Stimulated activated CD4-positive, alpha-beta T cell treated with anti-CD3 and anti-CD28 coated beads, Interleukin-2, amount 100 ng/mL, for 24 hours (primary cell): ENCODE measurements at places on chromosomes 6 and 20.

DNA sequence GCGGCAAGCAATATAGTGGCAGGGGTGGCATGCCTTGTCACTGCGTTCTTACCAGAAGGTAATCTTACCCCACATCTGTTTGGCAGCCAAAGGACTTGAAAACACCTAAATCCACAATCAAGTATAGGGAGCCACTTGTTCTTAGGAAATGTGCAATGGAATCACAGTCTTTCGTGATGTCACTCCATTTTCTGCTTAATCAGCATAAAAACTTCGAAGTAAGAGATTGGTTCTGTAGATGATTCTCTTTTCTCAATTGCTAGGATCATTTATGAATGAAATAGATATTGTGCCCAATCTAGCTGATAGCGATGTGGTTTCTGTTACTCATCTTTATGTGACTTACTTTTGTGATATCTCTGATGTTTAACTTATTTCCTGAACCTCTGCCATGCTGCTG lies 89.0 kb downstream of the SLC22A3 start:
- DNase-seq: no peak

- no peak for DNase-seq
These were observed 109.1 kb downstream of the FAM50B start for GRCh38 chr6:3958255-3958654.

DNA sequence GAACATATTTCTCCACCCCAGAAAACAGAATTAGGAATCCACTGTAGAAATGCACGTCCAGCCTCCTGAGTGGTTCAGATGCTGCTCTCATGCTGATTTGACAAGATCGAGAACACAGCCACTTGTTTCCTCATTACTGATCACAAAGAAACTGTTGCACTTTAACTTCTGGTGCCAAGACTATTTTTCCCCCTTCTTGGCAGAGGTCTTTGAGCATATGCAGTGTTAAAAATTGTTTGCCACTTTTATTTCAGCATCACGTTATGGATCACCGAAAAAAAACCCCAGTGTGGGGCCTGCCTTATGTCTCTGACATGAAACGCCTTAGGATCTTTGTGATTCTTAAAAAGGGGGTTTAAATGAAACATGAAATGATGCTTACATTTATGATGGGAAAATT lies 1066.9 kb downstream of the KIF16B start:
- no peak for DNase-seq

DNA sequence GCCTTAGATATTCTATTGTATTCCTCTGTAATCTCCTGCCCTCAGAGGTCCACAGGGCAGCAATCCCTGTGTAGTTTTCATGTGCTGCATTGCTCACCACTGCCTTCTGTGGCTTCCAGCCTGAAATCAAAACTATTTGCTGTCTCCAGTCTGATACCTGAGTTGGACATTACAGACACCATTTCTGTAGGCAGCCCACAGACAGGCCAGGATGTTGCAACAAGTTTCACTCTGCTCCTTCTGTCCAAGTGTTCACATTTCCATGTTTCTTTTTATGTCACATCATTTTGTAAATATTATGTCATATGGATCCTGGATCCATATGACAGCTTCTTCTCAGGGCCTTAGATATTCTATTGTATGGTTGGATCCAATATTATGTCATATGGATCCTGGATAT lies 21.7 kb downstream of the ECI2 start:
- DNase-seq: no peak

- DNase-seq: no peak
These were observed 5.1 kb downstream of the RING1 start for GRCh38 chr6:33213166-33213988.

DNA sequence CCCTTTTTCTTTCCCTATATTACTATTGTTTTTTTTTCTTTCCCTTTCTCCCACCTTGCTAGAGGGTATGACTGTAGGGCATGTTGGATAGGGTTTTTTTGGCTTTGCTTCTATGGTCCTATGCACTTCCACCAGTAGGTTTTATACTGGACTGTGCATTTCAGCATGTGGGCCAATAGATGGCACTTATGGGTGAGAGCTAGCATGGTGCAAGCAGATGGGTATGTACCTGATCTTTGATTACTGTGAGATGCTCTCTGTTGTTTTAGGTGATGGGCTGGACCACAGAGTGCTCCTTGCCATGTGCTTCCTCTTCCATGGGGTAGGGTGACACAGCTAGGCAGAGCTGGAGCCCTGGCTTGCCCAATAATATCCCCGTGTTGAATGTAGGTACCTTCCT lies 128.5 kb upstream of the CHD6 start:
- no peak for DNase-seq

DNA sequence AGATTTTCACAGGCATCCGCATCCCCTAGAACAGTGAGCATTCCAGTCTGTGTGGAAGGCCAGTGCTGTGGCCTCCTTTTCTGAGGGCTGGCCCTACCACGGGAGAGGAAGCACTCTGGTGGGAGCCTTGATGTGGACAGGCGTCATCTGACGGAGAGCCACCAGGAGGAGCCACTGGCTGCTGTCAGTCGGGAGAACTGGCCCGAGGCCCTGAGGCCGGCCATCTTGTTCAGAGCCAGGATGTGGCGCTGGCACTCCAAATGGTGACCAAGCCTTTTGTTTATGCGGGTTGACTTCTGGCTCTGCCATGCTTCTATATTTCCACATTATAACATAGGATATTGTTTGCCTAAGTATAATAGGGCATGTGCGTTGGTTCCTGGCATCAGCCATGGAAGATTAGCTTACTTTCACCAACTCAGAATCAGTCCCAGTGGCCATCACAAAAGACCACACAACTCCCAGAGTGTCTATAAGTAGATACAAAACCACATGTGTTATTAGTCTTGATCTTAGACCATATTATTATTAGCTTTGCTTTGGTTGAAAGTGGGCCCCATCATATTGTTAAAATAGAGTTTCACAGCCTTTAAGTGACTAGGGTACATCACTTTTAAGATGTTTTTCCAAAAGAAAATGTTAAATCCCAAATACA lies 273.9 kb upstream of the TAB2 start:
- DNase-seq: no peak

GRCh38 chr6:51569594-51569993 lies 517.8 kb downstream of the PKHD1 start:
- DNase-seq: no peak

DNA sequence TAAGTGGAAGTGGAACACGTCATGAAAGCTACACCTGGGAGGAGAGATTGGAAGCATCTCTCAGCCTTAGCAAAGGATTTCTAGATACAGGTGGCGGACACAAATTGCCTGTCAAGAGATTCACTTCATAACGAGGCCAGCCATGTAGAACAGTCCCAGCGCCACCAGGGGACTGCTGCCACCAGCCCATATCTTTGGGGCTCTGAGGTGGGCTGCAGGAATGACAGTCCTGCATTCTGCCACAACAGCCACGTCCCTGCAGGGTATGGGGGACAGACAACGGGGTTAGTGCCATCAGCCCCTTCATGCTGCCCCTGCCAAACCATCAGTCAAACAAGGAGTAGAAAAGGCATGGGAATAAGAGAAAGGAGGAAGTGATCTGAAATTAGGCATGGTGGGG lies 81.2 kb upstream of the SASH1 start:
- DNase-seq: no peak

DNA sequence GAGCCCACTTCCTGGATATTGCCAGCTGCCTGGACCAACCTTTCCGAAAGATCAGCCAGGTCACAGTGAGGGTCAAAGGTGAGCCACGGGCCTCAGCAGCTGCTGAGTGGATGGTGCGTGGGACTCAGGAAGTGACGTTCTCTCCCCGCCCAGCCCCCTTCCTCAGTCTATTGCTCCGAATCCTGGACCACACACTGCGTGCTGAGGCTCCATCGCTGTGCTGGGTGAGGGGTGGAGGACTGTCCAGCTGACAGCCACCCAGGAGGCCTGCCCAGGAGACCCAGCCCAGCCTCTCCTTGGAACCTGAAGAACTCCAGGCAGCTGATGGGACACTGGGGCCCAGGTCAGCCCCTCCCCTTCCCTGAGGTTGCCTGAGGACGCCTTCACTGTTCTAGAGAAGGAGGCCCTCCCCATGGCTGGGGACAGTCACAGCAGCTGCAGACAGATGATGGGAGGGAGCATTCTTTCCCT lies 94.4 kb upstream of the CD93 start:
- DNase-seq: no peak

DNA sequence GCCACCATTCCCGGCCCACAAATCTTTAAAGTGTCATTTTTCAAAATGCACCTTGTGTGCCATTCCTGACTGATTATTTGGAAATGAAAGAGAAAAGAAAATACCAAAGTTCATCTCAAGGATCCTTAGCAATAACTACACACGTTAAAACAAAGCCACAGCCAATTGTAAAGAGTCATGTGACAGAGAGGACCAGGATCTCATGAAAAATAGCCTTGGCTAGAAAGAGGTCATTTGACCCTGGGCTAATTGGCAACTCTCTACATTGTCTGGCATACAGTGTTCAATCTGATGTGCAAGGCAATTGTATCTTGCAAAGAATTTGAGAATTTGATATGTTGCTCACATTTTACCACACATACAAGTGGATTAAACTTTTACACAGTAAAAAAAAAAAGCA lies 31.6 kb upstream of the HLA-G start:
- no peak for DNase-seq

- DNase-seq: no peak
These were observed 84.0 kb upstream of the LRFN2 start for GRCh38 chr6:40671001-40671693.

- no peak for DNase-seq
These were observed 481.1 kb downstream of the TFAP2B start for GRCh38 chr6:51299621-51300380.

DNA sequence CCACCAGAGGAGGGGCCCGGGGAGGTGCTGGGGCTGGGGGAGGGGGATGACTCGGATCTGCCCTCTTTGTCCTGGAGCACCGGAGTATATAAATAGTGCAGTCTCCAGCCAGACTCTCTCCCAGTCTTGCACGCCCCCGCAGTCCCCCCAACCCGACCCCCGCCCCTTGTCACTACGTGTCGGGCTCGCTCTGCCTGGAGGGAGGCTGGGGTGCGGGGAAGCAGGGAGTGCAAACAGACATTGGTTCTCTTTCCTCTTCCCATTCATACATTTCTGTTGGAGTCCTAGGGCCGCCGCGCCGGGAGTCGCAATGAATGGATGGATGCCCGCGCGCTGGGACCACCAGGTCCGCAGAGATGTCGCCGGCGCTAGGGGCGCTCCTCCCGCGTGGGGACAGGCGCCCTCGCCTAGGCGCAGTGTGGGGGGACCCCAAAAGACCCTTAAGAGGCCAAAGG lies 179.3 kb downstream of the TBXT start:
- DNase-seq: no peak

- no peak for DNase-seq
These were observed 48.7 kb downstream of the FGD2 start for GRCh38 chr6:37054171-37054570.

DNA sequence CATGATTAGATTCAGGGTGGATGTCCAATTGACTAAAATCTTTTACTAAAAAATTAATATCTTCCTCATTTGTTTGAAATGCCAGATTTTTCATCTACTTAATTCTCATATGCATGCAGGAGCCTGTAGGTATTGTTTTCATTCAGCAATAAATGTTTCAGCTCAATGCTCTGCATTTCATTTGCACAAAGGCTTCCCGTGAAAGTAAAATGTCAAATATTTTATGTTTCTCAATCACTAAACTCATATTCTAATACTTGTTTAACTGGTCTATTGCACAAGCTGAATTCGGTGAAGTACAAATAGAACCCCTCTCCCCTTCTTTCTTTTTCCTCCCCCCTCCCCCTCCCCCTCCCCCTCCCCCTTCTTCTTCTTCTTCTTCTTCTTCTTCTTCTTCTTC lies 175.9 kb downstream of the MCHR2 start:
- no peak for DNase-seq

GRCh38 chr6:147793871-147794643 lies 285.6 kb downstream of the SAMD5 start:
- DNase-seq: no peak
